ACHN (cell line): ENCODE measurements at places on chromosomes 2 and 18.

DNA sequence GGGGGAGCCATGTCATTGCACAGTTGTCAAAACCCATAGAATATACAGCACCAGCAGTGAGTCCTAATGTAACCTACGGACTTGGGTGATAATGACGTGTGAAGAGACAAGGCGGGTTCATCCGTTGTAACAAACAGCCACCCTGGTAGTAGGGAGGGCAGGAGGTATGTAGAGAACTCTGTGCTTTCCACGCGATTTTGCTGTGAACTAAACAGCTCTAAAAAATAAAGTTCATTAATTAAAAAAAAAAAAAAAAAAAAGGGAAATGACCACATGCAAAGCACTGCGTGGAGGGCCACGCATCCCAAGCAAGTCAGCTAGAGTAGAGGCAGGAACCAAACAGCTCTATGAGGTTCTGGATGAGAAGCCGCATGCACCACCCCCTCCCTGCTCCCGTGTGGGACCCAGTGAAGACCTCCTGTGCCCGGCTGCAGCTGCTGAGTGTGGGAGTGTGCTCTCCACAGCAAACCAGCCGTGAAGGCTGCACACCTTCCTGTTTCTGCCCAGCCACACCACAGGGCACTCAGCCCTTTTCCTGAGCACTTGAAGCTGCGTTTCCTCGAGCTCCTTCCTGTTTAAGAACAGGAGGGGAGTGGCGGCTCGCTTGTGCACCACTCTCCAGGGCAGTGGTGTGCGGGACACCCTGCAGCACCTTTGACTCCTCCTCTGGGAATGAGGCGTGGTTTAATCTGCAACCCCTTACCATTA is 65.6 kb downstream of the ODC1 start:
- no peak for DNase-seq

- no peak for DNase-seq
Observed at GRCh38 chr2:68379184-68379708, 14.2 kb downstream of the PLEK start.

- no peak for DNase-seq
Observed at GRCh38 chr2:10935366-10935918, 23.7 kb downstream of the KCNF1 start.

- DNase-seq = no peak
Observed at GRCh38 chr2:28510184-28510583, 14.3 kb downstream of the PLB1 start.

GRCh38 chr2:121287146-121287798 is 2.3 kb upstream of the TFCP2L1 start:
- no peak for DNase-seq

DNA sequence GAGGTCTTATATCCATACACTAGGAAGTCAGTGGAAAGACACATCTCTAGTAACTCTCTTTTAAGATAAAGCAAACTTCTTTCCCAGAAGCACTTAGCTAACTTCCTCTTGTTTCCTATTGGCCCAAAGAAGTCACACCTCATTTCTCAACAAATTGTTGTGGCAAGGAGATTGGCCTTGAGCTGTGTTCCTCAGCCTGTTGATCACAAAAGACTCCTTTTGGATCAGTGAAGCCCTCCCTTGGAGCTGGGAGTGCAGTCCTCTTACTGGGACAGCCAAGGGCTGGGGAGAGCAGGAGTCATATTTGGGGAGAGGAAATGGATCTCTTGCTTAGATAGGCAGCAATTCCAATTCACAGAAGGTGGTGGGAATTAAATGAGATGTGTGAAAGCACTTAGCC is 51.2 kb upstream of the DAPL1 start:
- no peak for DNase-seq

- no peak for DNase-seq
Observed at GRCh38 chr18:32036506-32037180, 18.0 kb downstream of the RNF125 start.

DNA sequence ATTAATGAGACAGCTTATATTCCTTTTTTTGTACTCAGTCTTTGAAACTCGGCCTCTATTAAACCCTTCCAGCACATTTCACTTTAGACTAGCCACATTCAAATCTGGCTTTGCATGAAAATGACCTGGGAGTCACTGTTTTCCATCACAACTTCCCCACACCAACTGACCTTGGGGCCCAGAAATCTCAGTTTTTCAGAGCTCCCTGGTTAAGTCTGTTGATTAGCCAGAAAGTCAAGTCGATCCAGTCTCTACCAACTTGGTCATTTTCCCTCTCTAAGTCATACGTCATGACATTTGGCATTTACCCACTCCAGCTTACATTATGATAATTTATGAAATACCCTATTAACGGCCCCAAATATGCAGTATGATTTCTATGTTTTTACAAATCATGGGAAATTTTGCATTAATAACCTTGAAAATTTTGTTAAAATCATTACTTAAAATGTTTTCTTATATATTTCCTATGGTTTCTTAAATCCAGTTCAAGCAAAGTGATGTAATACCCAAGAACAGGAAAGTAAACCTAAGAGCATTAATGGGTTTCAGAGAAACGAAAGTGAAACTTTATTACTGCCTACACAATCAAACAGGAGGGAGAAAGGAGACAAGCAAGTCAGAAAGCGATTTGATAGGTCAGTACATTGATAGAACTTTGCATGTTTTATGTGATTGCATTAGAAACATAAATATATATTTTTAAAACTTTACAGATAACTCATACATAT is 77.1 kb downstream of the SPATS2L start:
- peak; percentile 86 for DNase-seq

DNA sequence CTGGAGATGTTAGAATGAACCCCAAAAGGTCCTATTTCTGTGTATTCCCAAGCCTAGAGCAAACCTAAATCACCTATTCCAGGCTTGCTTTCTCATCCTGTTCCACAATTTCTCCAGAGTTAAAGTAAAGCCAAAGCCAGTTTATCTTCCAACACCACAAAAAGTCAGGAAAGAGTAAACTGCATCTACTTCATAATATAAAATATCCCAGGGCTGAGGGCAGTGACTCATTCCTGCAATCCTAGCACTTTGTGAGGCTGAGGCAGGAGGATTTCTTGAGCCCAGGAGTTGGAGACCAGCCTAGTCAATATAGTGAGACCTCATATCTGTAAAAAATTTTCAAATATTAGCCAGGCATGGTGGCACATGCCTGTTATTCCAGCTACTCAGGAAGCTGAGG is 241.4 kb downstream of the CDH20 start:
- no peak for DNase-seq

- no peak for DNase-seq
Observed at GRCh38 chr2:128786741-128787478, 468.2 kb upstream of the HS6ST1 start.

- DNase-seq = peak; percentile 45
Observed at GRCh38 chr2:122433123-122433754, 677.8 kb downstream of the TSN start.

DNA sequence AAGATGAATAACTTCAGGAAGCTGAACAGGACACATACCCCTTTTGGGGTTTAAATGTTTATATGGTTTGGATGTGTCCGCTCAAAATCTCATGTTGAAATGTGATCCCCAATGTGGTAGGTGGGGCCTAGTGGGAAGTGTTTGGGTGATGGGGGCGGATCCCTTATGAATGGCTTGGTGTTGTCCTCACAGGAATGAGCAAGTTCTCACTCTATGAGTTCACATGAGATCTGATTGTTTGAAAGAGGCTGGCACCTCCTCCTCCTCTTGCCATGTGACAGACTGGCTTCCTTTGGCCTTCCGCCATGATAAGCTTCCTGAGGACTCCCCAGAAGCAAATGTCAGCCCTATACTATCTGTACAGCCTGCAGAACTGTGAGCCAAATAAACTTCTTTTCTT is 88.6 kb upstream of the ZNF532 start:
- no peak for DNase-seq

DNA sequence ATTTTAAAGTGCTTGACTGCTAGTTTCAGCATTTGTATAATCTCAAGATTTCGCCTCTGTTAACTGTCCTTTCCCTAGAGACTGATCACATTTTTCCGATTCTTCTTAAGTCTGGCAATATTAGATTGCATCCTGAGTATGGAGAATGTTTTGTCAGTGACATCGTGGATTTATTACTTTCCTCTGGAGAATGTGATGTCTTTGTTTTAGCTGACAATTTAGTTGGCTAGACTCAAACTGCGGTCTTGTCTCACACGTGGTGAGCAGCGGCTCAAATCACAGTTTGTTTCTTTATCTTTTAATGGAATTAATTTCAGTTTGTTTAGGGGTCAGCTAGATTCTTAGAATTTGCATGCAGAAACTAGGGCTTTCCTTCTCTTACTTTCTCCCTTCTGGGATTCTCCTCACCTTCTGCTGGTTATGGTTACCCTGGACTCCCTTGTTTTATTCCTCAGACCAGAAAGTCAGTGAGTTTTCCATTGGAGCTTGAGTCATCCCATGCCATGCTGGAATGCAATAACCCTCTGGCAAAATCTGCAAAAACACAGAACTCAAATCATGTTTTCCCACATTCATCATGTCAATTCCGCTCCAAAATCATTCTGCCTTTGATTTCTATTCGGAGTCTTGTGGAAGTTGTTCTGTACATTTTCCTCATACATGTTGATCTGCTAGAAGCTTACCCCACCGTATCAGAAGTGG is 327.2 kb upstream of the TRIB2 start:
- no peak for DNase-seq

- DNase-seq = no peak
Observed at GRCh38 chr2:176147800-176148496, 3.4 kb upstream of the HOXD4 start.
